ENCODE measurements at places on chromosomes 12 and 14.

DNA sequence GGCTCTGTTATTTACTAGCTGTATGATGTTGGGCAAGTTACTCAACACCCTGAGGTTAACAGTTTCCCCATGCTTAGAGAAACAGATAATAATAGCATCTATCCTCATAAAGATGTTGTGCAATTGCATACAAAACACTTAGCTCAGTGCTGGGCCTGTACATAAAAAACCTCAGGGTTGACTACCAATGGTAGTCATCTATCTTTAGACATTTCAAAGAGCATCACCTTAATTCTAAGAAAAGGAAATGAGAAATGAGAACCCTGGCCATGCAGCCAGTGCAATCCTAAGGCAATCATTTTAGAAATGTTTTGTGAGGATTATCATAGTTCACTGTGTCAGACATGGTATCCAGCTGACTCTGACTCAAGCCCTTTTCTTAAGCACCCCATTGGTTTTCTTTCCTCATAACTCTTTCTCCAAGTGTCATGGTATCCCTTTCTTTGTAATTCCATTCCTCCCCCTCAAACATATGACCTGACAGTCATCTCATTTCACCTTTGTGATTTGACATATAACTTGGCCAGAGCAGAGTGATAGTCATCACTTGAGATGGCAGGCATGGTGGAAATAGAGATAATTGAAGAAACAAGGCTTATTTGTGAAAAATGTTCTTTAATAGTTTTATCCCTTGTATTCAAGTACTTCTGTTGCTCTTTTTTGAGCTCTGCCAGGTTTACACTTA lies 29.5 kb upstream of the OSBPL8 start:
- no peak for DNase-seq

GRCh38 chr14:98799891-98800290 lies 472.1 kb downstream of the BCL11B start:
- DNase-seq, result no peak

DNA sequence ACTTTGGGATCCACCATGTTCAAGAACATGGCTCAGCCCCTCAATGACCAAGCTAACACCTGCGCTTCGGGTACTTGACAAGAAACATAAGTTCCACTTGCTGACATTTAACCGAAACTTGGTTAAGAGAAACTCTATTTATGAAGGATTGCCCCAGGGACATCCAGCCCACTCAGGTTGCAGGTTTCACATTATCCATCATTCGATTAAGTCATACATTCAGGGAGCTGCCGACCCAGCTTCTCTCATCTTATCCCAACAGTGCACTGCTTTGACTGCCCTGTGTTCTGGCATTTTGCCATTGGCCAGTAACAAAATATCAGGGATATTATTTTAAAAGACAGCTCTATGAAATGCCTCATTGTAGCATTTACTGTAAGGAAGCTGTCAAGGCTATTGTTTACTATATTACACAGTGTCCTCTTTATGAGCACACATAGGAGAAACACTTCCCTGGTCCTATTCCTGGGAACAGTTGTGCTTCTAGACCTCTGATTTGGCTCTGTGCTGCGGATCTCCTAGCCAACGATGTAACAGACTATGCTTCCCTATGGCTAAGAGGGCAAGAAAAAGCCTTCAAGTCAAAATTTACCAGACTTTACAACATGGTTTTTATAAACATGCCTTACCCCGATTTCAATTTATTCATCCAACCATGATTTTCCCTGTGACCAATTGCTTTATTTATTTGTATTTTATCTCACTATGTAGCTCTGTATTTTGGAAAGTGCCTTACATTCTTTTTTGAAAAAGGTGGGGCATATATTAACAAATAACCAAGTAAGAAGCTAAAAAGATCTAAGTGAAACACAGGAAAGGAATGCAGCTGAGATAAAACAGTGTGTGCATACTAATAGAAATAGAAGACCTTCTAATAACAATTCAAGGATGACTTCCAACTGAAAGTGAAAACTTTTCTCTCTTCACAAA lies 109.3 kb downstream of the ITPR2 start:
- no peak for DNase-seq

GRCh38 chr12:93139028-93139665 lies 210.1 kb upstream of the EEA1 start:
- DNase-seq, result no peak

GRCh38 chr14:24576771-24577170 lies 721 bp upstream of the CTSG start:
- DNase-seq, result no peak

DNA sequence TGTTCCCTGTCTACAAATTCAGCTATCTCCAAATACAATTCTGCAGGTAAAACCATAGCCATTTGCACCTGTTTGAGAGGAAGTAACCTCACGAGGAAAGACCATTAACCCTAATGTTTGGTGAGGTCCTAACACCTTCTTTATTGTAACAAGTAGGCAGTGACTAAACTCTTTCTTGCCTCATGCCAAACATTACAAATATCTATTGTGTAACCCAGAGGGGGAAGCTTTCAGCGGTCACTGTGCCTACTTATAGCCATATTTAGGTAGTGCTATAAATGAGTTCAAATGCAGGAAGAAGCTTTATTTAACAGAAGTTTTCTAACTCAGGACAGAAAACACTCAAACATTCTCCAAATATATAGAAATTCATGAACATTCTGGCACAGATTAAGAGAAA lies 252.7 kb downstream of the LRFN5 start:
- no peak for DNase-seq

GRCh38 chr12:70648191-70648590 lies 11.0 kb upstream of the PTPRB start:
- no peak for DNase-seq

DNA sequence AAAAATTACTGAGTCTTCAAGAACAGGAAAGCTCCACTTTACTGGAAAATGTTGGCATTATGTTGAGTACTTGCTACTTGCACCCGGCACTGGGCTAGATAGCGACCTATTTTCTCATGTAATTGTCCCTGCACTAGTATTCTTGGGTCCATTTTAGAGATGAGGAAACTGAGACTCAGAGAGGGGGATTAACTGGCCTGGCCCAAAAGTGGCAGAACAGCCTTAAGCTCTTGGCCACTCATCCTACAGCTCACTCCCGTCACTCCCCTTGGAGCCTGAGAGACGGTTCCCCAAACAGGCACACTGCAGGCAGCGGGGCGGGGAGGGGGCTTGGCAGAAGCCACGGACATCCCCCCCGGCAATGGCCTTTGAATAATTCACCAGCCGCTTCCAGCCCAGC lies 113.9 kb downstream of the SCARB1 start:
- no peak for DNase-seq

GRCh38 chr12:14514946-14515345 lies 52.7 kb downstream of the PLBD1 start:
- no peak for DNase-seq

GRCh38 chr12:67761566-67761965 lies 113.0 kb downstream of the DYRK2 start:
- DNase-seq, result no peak

GRCh38 chr12:59365133-59365532 lies 230.7 kb upstream of the SLC16A7 start:
- no peak for DNase-seq

DNA sequence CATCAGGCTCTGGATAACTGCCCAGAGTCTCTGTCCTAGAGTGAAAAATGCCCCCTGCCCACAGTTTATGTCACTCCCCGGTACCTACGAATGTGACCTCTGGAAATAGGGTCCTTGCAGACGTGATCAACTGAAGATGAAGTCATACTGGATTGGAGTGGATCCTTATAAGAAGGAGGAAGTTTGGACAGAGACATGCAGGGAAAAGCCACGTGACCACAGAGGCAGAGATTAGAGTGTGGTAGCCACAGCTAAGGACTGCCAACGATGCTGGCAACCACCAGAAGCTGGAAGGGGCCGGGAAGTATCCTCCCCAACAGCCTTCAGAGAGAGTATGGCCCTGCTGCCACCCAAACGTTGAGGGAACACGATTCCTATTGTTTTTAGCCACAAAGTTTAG lies 101.2 kb upstream of the NCOR2 start:
- no peak for DNase-seq

GRCh38 chr14:92144708-92145107 lies 22.9 kb downstream of the CPSF2 start:
- DNase-seq, result no peak

DNA sequence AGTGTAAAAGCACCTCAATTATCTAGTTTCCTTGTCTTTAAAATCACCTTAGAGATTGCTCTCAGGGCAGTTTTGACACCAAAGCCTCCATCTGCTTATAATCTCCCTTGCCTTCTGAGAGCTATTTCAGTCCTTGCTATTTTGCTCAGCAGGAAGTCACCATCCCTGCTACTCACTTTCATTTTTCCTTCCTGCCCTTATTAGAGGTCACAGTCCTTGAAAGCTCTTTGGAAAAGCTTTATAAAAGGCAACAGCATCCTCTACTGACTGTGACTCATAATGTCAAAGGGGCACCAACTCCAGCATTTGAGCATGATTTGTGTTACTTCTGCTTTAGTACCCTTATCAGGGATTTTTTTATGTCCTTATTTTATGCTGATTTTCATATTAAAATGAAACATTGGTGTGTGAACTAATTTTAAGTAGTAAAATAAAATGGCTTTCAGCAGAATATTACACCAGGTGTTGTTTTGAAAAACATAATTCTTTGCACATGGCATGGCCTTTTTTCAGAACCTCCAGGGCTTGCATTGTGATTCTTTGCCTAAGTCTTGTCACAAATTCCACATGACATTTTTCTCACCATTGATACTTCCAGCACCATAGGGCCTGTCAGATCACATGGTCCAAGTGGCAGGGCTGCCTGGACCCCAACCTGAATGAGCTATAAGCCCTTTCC lies 213.0 kb downstream of the ADAMTS20 start:
- DNase-seq, result no peak

GRCh38 chr12:69019910-69020309 lies 86.9 kb upstream of the CPM start:
- DNase-seq, result no peak

GRCh38 chr12:92229381-92229780 lies 83.7 kb upstream of the BTG1 start:
- DNase-seq, result no peak

DNA sequence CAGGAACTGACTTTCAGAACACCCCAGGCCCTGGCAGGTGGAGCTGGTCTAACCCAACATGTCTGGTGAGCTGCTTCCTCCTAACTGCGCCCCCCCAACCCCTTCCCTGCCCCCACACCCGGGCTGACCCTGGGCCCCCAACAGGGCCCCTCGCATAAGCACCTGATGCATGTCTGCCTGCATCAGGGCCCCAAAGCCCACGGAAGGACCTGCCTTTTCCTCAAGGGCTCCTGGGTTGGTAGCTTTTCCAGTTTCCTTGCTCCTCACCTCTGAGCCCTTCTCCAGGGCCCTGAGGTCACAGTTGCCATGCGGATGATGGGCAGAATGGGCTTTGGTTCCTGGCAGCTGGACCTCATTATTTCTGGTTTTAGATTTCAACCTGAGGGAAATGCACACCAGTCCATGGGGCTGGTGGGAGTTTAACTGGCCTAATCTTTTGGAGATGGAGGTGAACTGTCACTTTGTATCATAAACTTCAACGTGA lies 18.5 kb downstream of the TESC start:
- no peak for DNase-seq

GRCh38 chr12:106651552-106651951 lies 68.7 kb downstream of the RFX4 start:
- DNase-seq, result no peak

DNA sequence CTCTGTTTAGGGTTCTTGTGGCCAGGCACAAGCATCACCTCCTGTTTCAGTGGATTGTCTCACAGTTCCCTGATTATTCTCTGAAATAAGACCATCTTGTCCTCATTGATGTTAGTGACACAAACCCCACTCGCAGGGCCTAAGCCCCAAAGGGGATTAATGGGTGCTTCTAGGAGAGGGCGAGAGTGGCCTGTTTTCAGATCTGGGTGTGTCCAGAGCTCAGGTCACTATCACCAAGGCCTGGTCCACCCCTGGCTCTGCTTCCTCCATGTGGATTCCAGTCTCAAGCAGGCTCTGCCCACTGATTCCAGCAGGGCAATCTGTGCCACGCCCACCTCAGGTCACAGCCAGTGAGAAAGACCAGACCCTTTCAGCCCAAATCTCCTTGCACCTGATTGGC lies 361.9 kb downstream of the ADGRD1 start:
- no peak for DNase-seq

DNA sequence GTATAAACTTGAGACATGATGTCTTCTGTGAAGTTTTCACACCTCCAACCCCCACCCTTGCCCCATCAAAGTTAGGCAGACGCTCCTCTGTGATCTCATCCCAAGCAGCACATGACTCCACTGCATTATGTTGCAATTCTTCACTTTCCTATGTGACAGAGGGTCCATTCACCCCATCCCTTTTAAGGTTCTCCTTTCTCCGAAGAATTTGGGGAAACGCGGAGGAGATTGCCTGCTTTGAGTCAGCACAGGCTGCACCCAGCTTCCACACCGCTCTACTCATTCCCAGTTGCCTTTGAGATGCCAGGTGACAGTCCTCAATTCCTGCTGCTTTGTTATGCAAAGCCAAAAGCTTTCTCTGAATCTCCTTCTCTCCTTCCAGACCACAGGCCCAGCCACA lies 61.8 kb downstream of the PHLDA1 start:
- no peak for DNase-seq

- DNase-seq, result no peak
Measured at GRCh38 chr12:121451961-121452339, 52.0 kb downstream of the RNF34 start.

DNA sequence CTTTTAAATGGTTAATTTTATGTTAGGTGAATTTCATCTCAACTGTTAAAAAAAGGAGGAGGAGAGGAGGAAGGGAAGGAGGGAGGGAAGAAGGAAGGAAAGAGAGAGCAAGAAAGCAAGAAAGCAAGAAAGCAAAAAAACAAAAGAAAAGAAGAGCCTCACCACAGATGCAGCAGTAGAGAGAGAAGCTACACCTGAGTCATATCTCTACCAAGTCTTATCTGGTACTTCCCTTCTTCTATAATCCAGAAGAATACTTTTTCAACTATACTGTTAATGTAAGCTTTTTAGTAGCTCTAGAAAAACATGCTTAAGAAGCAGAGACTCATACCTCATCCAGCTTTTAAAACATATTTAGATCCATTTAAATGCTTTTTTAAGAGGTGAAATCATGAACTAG lies 5.6 kb upstream of the IL26 start:
- DNase-seq, result no peak

DNA sequence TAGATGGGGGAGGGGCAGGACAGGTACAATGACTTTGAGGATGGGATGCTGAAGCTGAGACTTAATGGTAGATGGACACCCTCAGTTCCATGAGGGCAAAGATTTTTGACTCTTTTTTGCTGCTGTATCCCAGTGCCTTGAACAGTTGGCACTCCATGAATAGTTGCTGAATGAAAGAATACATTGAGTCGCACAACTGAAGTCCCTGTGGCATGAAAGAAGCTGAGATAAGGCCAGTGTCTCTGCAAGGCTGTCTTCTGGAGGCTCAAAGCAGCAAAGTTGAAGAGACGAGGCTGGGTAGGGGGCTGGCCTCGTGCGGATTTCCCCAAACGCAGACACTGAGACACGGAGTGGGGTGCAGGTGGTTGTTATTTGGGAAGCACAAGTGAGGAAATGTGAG lies 179.3 kb downstream of the ADCK1 start:
- no peak for DNase-seq

GRCh38 chr12:128483526-128484255 lies 216.7 kb downstream of the TMEM132C start:
- no peak for DNase-seq
